ENCODE measurements at places on chromosomes 1 and 21.

GRCh38 chr1:245023222-245023621 lies 131.6 kb upstream of the KIF26B start:
- DNase-seq, result no peak

- no peak for DNase-seq
Observed at GRCh38 chr1:21278860-21279845, 11.1 kb downstream of the ECE1 start.

DNA sequence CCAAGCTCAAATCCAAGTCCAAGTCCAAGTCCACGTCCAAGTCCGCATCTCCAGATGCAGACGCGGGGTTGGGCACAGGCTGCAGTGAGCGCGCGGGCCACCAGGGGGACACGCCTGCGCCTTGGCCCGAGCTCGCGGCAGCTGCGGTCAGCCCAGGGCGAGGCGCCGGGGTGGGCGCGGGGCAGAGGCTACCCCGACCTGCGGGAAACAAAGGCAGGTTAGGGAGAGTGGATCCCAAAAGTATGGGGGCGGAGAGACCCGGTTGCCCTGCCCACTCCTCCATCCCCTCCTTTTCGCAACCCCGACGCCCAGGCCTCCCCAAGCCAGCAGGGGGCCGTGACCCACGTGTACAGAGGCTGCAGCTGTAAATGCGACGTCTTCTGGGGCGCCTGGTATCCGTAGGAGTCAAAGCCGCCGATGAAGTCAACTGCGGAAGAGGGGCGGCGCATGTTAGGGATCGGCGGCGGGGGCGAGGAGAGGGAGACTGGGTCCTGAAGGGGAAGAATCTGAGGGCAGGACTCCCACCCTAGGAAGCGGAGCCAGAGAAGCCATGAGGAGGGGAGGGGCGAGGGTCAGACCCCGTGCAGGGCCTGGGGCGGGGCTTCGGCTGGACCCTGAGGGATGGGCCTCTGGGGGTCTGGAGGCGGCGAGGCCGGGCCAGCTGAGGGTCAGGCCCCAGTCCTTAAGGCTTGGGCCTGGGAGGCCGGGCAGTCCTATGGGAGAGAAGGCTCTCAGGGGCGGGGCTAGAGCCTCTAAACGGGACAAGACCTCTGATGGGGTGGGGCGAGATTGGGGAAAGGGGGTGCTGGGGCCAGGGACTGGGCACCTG lies 58.0 kb downstream of the NKAIN1 start:
- peak; percentile 24 for DNase-seq

DNA sequence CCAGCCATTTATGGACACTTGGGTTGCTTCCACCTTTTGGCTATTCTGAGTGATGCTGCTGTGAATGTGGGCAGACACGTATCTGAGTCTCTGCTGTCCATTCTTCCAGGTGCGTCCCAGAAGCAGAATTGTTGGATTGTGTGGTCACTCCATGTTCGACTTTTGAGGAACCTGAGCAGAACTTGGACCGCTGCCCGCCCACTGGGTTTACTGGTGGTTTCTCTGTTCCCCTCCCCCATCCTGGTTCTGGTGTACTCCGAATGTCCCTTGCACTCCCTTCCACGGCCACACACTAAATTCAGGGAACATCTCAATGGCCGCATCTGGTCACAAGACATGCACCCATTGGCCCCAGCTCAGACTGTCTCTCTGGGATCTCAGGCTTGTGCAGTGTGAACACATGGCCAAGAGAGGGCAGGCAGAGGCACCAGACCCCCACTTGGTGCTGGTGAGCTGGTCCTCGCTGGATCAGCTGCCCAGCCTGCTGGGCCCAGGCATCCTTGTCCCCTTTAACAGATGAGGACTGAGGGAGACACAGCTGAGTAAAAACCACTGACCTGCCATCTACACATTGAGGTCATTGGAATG lies 565.1 kb downstream of the NPHP4 start:
- DNase-seq, result no peak

DNA sequence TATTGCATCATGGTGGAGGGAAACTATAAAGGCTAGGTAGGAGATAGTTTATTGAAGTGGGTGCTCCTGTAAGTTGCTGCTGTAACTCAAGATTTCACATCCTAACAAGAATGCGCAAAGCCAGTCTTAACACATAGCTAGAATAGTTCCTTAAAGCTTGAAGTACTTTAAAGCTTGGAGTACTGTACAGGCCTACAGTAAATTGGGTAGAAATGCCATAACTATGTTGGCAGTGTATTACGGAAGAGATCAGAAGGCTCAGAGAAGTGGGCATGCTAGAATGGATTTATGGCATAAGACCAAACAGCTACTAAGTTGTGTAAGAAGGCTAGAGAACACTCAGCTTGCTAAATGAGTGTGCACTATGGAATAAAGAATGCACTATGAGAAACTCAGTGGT lies 44.5 kb downstream of the DMRTA2 start:
- DNase-seq, result no peak

GRCh38 chr1:7152655-7153054 lies 367.4 kb downstream of the CAMTA1 start:
- no peak for DNase-seq

GRCh38 chr1:20521960-20522861 lies 14.3 kb upstream of the MUL1 start:
- DNase-seq, result peak; percentile 67

GRCh38 chr1:213759359-213760181 lies 228.2 kb upstream of the PROX1 start:
- no peak for DNase-seq

GRCh38 chr1:9892563-9893528 lies 17.2 kb downstream of the CTNNBIP1 start:
- DNase-seq, result peak; percentile 82

Measured in AG10803 (cell line).